ENCODE measurements at places on chromosomes 5 and 9.

GRCh38 chr5:128304791-128305190 is 221.2 kb downstream of the SLC12A2 start:
- no peak for DNase-seq

DNA sequence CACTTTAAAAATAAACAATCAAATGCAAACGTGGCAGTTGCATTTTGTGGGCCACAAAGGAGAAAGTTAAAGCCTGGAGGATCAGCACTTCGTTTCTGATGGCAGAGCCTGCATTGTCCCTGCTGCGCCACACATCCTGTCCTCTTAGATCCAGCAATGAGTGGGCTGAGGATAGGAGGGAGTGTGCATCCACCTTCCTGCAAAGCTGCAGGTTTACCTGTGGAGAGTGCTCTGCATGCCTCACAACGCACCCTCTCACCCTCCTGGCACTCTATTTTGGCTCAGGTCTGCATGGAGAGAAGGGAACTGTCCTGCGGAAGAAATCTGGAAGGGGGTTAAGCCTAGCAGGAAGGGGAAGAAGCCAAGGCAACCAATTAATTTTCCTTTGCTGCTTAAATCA is 212.2 kb upstream of the SLC24A2 start:
- no peak for DNase-seq

- no peak for DNase-seq
These were observed 66.4 kb upstream of the SPRY4 start for GRCh38 chr5:142391058-142391845.

DNA sequence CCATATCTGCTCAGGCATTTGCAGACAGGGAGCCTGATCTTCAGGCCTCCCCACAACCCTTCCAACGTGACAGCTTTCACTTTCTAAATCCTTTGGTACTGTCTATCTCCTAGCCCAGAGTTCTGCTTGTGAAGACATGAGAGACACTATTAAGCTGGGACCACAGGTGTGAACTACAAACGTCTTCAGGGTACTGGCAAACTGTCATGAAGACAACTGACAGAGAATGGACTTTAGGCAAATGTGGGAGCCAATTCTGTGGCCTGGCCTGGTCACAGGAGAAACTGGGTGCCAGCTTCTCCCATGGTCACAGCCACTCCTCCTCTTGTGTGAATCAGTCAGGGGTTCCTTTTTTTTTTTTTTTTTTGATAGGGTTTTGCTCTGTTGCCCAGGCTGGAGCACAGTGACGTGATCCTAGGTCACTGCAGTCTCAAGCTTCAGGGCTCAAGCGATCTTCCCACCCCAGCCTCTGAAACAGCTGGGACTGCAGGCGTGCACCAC is 10.4 kb downstream of the TRIM14 start:
- no peak for DNase-seq

GRCh38 chr5:143217065-143217803 is 186.3 kb downstream of the NR3C1 start:
- no peak for DNase-seq

- DNase-seq = no peak
These were observed 116.7 kb upstream of the KLF4 start for GRCh38 chr9:107606149-107606790.

- no peak for DNase-seq
These were observed 49.0 kb downstream of the ERGIC1 start for GRCh38 chr5:172883066-172883465.

Data from NCI-H510A treated with DMSO at 0.1 percent for 48 hours (cell line).